Placental pericyte (primary cell): ENCODE measurements at places on chromosomes 2 and 18. TPM values are rescaled to one million over a fixed set of nuclear protein-coding genes. Genes with fewer than 3 reads are reported as not detected.

PER2 gene
- total RNA-seq, result 5.9 and 9.4 TPM in 2 replicates

HYCC2 gene
- total RNA-seq, result 5.5 and 13.0 TPM in 2 replicates

NYAP2 gene
- total RNA-seq, result under 0.01 TPM in 1 of 2 replicates, not detected in the other

ANAPC1 gene
- 43.8 and 98.6 TPM in 2 replicates for total RNA-seq

PROM2 gene
- total RNA-seq, result 0.22 and 0.72 TPM in 2 replicates

KCNE4 gene
- 2.4 and 3.1 TPM in 2 replicates for total RNA-seq
